ENCODE measurements at places on chromosomes 12 and 14. TPM values are rescaled to one million over a fixed set of nuclear protein-coding genes. Genes with fewer than 3 reads are reported as not detected.

DNA sequence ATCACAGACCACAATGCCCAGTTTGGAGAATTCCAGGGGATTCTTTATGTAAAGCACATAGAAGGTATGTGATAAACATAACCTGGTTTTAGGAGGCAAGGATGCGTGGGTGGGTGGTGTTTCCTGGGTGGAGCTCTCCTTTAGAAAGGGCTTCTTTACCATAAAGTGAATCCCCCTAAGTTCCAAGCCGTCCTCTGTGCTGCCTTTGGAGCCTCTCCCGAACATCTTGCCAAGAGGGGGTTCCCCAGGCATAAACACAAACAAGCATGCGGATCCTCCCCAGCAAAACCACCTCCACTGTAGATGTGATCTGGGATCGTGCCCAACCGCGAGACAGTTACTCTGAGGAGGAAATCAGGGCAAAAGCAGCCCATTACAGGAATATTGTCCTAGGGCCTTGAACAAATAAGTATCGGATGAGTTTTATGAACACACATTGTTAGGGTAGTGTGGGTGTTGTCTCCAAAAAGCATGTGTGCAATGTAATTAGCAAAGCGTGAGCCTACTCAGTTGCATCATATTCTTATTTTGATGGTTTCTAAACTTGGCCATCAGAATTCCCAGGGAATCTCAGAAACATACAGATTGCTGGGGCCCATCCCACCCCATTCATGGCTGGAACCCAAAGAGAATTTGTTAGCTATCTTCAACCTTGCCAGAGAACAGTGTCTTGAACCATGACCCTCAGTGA is 48.8 kb upstream of the CORO1C start:
- no peak overlapping the region for H3K4me3 ChIP-seq
- H3K4me1 ChIP-seq = no peaks in the 10 kb centered on the region
- peak overlapping the region; percentile 65 for H3K27ac ChIP-seq
- H3K27me3 ChIP-seq = no peaks in the 10 kb centered on the region
- peak; percentile 71 for DNase-seq
- no peaks in the 10 kb centered on the region for H3K36me3 ChIP-seq

B3GNT4 gene
- 0.14 TPM for total RNA-seq

DNA sequence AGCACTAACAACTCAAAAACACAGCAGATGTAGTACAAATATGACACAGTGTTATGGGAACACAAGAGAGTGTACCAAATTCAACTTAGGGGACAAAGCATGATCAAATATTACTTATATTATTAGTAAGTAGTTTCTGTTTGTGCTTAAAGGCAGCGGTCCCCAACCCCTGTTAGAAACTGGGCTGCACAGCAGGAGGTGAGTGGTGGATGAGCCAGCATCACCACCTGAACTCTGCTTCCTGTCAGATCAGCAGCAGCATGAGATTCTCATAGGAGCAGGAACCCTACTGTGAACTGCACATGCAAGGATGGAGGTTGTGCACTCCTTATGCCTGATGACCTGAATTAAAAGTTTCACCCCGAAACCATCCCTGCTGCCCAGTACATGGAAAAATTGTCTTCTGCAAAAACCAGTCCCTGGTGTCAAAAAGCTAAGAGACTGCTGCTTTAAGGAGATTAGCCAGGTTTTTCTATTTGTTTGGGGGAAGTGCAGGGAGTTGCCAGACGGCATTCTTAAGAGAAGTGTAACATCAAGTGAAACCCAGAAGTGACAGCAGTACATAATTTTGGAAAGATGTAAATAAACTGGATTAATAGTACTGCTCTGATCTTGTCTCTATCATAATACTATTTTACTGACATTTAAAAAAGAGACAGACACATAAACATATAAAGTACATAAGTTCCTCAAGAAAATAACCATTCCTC is 26.7 kb downstream of the GTF2A1 start:
- no peaks in the 10 kb centered on the region for H3K36me3 ChIP-seq
- H3K27ac ChIP-seq = no peak overlapping the region
- H3K4me1 ChIP-seq = no peaks in the 10 kb centered on the region
- H3K4me3 ChIP-seq = no peak overlapping the region

DNA sequence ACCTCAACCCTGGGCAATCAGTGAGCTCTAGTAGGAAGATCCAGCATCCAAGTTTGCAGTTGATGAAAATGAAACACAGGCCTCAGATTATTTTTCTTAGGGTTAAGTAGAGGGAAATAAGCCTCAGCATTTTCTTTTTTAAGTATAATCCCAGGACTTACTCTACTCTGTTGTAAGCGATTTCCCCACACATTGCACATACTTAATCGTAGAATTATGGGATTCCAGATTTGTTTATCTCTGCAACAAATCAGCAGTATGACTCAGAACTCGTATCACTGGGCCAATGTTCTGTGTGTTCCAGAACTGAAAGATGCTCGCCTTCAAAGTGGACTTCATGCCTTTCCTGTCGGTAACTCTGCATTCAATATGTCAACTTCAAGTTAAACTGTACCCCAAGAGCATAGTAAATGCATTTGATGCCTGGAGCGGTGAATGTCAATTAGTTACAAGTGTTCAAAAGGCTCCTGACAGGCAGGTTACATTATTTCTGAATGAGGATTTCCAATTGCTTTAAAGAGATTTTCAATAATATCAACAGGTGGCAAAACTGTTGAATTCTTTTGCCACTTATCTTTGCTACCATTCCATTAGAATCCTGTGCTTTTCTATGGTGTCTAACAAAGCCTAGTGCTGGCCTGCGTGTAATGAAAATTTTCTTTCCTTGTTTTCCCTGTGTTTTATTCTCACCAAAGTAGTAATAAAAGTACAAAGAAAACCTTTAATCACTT is 323.8 kb upstream of the SYT1 start:
- H3K27me3 ChIP-seq = no peaks in the 10 kb centered on the region
- H3K4me3 ChIP-seq = no peak overlapping the region
- no peak overlapping the region for H3K27ac ChIP-seq
- no peaks in the 10 kb centered on the region for H3K4me1 ChIP-seq

DNA sequence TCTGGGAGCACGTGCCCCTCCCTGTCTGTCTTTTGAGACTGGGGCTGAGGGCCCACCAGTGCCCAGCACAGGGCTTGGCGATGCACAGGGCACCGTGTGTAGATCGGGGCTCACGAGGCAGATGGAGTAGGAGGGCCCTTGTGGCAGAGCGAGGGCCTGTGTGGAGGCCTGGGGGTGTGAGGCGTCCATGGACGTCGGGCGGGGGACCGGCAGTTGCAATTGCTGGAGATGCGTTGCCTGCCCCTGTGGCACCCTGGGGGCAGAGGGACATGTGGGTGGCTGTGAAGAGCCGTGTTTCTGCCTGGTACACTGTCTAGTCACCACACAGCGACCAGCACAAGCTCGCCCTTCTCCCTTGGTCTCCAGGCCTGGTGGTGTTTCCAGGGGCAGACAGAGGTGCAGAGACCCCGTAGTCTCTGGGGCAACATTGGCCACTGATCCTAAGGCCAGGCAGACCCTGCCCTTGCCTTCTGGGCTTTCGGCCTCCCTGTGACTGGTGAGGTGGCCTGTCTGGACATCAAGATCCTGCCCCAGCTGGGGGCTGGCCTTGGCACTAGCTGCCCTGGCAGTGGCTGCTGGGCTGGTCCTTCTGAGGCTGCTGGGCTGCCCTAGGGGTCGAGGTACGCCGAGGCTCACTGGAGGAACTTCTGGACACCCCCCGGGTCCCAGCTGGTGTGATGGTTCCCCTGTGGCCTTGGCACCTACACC is 14.5 kb downstream of the KIF26A start:
- H3K27me3 ChIP-seq = no peaks in the 10 kb centered on the region
- no peaks in the 10 kb centered on the region for H3K36me3 ChIP-seq
- no peak overlapping the region for H3K27ac ChIP-seq
- no peak overlapping the region for H3K4me3 ChIP-seq
- no peaks in the 10 kb centered on the region for H3K4me1 ChIP-seq
- DNase-seq = no peak

GRCh38 chr12:30357766-30358490 is 337.7 kb downstream of the IPO8 start:
- H3K4me3 ChIP-seq = no peak overlapping the region
- H3K27me3 ChIP-seq = no peaks in the 10 kb centered on the region
- H3K4me1 ChIP-seq = no peaks in the 10 kb centered on the region
- H3K36me3 ChIP-seq = no peaks in the 10 kb centered on the region
- no peak for DNase-seq

GRCh38 chr12:10073261-10073660 is 25.5 kb downstream of the CLEC1A start:
- no peaks in the 10 kb centered on the region for H3K27me3 ChIP-seq
- no peaks in the 10 kb centered on the region for H3K4me1 ChIP-seq
- no peak for DNase-seq
- no peaks in the 10 kb centered on the region for H3K36me3 ChIP-seq
- no peak overlapping the region for H3K27ac ChIP-seq
- no peak overlapping the region for H3K4me3 ChIP-seq

DNA sequence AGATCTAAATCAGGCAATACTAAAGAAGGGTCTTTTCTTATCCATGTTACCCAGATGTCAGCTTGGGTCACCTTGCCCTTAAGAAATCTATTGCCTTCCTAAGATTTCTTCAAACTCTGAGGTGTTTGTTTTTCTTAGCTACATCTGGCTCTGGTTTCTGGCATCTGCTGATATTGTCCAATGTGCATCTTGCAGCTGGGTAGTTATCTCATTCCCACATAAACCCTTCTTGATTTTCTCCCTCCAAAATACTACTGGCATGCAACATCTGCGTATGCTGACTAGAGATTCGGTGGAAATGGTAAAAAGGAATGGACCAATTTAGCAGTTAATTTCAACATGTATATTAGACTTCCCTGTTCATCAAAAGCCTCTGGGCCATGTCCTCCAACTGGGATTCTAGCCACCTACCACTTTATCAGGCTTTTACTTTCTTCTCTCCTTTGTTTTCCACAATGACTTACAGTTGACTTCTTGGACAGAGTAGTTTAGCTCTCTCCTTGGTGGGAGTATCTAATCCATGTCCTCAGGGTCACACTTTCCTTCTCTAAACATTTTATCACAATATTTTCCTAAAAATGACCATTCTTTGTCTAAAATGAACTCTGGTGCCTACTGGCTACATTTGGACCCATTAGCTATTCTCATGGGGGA is 324.8 kb upstream of the FAR2 start:
- H3K4me3 ChIP-seq = no peak overlapping the region
- DNase-seq = no peak
- H3K36me3 ChIP-seq = no peaks in the 10 kb centered on the region
- no peaks in the 10 kb centered on the region for H3K4me1 ChIP-seq
- H3K27ac ChIP-seq = peak overlapping the region; percentile 58

- no peak overlapping the region for H3K27ac ChIP-seq
- H3K4me3 ChIP-seq = no peak overlapping the region
- H3K4me1 ChIP-seq = no peaks in the 10 kb centered on the region
- no peaks in the 10 kb centered on the region for H3K27me3 ChIP-seq
- no peak for DNase-seq
- no peaks in the 10 kb centered on the region for H3K36me3 ChIP-seq
Measured at GRCh38 chr12:66573605-66574004, 105.3 kb downstream of the GRIP1 start.

DNA sequence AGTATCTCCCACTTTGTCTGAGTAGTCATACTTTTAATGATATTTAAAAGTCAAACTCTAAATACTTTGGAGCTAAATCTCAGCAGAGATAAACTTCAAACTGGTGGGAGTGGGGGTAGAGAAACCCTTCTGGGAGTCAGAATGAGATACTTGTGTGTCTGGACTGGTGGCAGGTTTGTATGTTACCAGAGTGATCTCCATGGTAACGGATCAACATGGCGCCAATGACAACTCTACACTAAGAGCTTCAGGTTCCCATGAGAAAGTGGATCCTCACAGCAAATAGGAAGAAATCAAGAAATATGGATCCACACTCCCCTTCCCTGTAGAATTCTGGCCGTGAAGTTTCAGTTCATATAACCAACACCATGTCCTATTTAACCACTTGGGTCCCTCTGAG is 121.9 kb downstream of the ETV6 start:
- H3K36me3 ChIP-seq = no peaks in the 10 kb centered on the region
- no peak for DNase-seq
- no peaks in the 10 kb centered on the region for H3K4me1 ChIP-seq
- H3K4me3 ChIP-seq = no peak overlapping the region

LRTM2 gene
- total RNA-seq = not detected

- H3K4me1 ChIP-seq = no peaks in the 10 kb centered on the region
- DNase-seq = no peak
- H3K27ac ChIP-seq = no peak overlapping the region
- H3K27me3 ChIP-seq = no peaks in the 10 kb centered on the region
Measured at GRCh38 chr12:1273051-1273450, 282.0 kb downstream of the ERC1 start.

CHGA gene
- not detected for total RNA-seq

- no peak for DNase-seq
- no peaks in the 10 kb centered on the region for H3K27me3 ChIP-seq
Measured at GRCh38 chr12:44968965-44969364, 81.9 kb downstream of the DBX2 start.

- no peak for DNase-seq
- H3K36me3 ChIP-seq = no peaks in the 10 kb centered on the region
- no peak overlapping the region for H3K4me3 ChIP-seq
Measured at GRCh38 chr12:7265251-7265650, 38.6 kb upstream of the ACSM4 start.

DNA sequence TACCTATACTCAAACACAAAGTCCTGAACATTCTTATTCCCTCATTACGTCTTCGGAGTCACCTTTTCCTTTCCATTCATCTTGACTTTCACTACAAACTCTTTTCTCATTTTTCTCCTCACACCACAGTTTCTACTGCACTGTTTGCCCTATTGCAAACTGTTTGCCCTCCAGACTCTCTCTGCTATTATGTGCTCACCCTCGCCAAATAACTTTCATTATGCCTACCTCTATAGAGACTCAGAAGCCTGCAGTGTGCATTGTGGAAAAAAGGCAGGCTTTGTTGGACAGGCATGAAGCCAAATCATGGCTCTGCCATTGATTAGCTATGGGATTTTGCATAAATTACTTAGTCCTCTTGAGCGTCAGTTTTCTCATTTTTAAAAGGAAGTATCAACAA is 246.6 kb upstream of the CCDC196 start:
- no peak overlapping the region for H3K4me3 ChIP-seq
- H3K27me3 ChIP-seq = no peaks in the 10 kb centered on the region
- DNase-seq = no peak
- H3K36me3 ChIP-seq = no peaks in the 10 kb centered on the region

GRCh38 chr14:86712727-86713126 is 1182.8 kb downstream of the FLRT2 start:
- no peaks in the 10 kb centered on the region for H3K27me3 ChIP-seq
- H3K4me1 ChIP-seq = no peaks in the 10 kb centered on the region
- no peaks in the 10 kb centered on the region for H3K36me3 ChIP-seq
- H3K27ac ChIP-seq = no peak overlapping the region

DNA sequence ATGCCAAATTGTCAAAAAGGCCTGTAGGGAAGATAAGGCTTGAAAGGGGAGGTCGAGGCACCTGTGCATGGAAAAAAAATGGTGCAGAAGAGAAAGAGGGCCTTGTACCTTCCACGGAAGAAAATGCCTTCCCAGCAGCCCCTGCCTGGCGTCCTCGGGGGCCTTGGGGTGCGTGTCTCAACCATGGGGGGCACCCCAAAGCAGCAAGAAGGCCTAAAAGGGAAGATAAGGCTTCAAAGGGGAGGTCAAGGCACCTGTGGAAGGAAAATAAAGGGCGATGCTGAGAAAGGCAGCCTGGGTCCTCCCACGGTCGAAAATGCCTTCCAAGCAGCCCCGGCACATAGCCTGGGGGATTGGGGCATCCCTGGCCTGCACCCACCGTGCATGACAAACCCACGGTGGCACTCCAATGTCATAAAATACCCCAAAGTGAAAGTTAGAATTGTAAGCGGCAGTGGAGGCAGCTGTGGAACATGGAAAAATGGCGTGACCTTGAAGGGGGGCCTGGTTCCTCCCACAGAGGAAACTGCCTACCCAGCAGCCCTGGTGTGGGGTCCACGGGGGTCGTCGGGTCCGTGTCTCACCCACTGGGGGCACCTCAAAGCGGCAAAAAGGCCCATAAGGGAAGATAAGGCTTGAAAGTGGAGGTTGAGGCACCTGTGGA is 275.0 kb downstream of the ALG10 start:
- DNase-seq = no peak
- H3K27me3 ChIP-seq = no peaks in the 10 kb centered on the region
- H3K27ac ChIP-seq = no peak overlapping the region
- H3K36me3 ChIP-seq = no peaks in the 10 kb centered on the region
- H3K4me1 ChIP-seq = no peaks in the 10 kb centered on the region

Measured in uterus (tissue), 4 donors.